ENCODE measurements at places on chromosomes 6 and 20.

- DNase-seq = no peak
These were observed 79.5 kb upstream of the PAK5 start for GRCh38 chr20:9918348-9918747.

- DNase-seq = no peak
These were observed 17.9 kb upstream of the RUNX2 start for GRCh38 chr6:45310118-45310788.

- no peak for DNase-seq
These were observed 15.7 kb upstream of the CD93 start for GRCh38 chr20:23101696-23102406.

GRCh38 chr6:32371229-32371628 lies 474 bp downstream of the TSBP1 start:
- DNase-seq = no peak

DNA sequence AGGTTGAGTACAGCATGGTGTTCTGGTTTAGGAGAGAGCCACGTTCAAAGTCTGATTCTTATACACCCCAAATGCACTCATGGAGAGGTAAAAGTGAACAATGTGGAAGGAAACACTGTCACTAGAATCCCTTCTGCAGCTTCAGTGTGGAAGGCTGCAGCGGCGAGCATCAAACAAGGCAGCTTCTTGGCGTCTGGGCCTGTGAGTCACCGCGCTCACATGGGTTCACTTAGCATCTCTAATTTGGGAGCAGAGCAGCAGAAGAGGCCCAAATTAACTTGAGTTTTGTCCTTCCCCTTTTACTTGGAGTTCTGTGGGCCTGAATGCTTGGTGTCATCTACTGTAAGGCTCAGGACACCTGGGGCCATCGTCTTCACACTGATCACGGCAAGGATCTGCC lies 10.9 kb upstream of the E2F1 start:
- no peak for DNase-seq

- no peak for DNase-seq
These were observed at the start of gene WFDC2 for GRCh38 chr20:45469336-45470261. WFDC2 (plus strand) TSS chr20:45469753; CDS start chr20:45469782, 29 bp downstream.

DNA sequence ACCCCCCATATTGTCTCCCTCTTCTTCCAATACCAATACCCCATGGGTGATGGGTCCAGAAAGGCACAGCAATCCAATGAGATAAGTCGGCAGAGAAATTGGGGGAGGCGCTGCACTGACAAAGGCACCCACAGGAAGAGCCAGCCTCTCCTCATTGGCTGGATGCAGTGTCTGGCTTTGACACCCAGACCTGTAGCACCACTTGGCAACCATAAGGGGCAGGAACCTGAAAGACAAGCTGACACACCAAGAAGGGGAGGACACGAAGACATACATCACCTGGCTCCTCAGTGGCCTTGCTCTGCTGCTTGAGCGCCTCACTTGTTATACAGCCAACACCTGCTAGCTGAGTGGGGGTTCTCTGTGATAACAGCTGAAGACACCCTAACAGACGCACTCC lies 19.4 kb upstream of the SLC4A11 start:
- DNase-seq = no peak

DNA sequence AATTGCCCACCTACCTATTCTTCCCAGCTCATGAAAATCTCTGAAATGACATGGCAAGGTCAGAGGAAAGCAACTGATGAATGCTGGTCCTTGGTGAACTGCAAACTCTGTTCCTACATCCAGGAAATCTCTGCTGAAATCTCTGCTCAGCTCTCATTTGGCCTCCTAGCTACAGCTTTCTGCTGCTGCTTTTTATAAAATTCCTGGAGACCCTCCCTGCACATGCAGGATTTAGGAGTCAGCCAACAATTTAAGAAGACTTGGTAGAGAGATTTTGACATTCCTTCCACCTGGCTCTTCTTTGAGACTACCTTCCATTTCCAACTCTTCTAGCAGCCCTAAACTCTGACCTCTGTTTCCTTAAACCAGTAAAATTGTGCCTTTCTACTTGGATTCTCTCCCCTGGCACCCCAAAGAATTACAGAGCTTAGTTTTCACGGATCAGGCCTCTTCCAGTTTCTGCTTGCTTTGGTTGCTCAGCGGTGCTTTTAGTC lies 55.5 kb downstream of the PDE7B start:
- DNase-seq = no peak

- DNase-seq = no peak
These were observed 148.3 kb downstream of the RFX6 start for GRCh38 chr6:117025310-117025709.

- DNase-seq = no peak
These were observed 70.5 kb upstream of the SLCO4A1 start for GRCh38 chr20:62571669-62572344.

- DNase-seq = no peak
These were observed 1.0 kb downstream of the AFDN start for GRCh38 chr6:167827583-167828324.

GRCh38 chr6:28920281-28920680 lies 3.5 kb downstream of the TRIM27 start:
- no peak for DNase-seq

All from stimulated activated CD4-positive, alpha-beta T cell treated with anti-CD3 and anti-CD28 coated beads, Interleukin-2, amount 100 ng/mL, for 48 hours (primary cell).